SK-MEL-5 (cell line): ENCODE measurements at places on chromosomes 13 and 19. TPM values are rescaled to one million over a fixed set of nuclear protein-coding genes. Genes with fewer than 3 reads are reported as not detected.

The FUT6 gene
- not detected in 2 replicates for total RNA-seq

The FOXA3 gene
- total RNA-seq, result 0.08 TPM in 1 of 2 replicates, not detected in the other

The KRTDAP gene
- not detected in 2 replicates for total RNA-seq

The MATK gene
- total RNA-seq, result 20.5 and 22.5 TPM in 2 replicates

The SPTBN4 gene
- total RNA-seq, result 0.32 and 0.53 TPM in 2 replicates

The RASGRP4 gene
- not detected in 2 replicates for total RNA-seq

The PLK5 gene
- total RNA-seq, result not detected in 2 replicates

DNA sequence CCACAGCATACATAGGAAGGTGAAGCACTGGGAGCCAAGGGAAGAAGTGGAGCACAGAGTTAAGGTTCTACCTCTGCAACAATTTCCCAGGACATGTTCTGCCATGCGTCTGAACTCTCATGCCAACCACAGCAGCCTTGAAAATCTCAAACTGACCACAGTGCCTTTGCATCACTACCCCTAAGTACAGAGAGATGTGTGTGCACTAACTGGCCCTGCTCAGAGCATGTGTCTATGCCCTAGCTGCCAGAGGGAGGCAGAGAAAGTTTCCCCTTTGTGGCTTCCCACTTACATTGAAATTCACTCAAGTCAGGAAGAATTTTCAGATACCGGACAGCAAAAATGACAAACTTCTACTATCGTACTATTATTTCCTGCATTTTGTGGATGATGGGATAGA, 26.8 kb upstream of the WDFY2 start:
- DNase-seq, result no peak

GRCh38 chr13:33556828-33557227, 261.1 kb upstream of the RFC3 start:
- DNase-seq, result no peak

- DNase-seq, result peak; percentile 44
Measured at GRCh38 chr13:39565036-39565949, 37.7 kb downstream of the LHFPL6 start.

GRCh38 chr19:42552086-42553065, 24.1 kb upstream of the CEACAM1 start:
- no peak for DNase-seq

DNA sequence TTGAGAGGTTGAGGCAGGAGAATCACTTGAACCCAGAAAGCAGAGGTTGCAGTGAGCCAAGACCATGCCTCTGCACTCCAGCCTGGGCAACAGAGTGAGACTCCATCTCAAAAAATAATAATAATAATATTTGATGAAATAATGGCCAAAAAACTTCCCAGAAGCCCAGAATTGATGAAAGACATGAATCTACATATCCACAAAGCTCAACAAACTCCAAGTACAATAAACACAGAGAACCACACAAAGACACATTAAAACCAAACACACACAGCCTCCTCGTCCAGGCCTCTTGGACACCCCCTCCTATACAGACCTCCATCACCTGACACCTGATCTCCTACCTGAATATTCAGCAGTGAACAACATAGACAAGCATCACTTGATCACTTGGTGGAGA, 3.2 kb upstream of the SYDE1 start:
- DNase-seq, result no peak

- DNase-seq, result no peak
Measured at GRCh38 chr13:31631746-31632145, 107.6 kb upstream of the RXFP2 start.

GRCh38 chr19:45177817-45178261, at the start of gene TRAPPC6A:
TSS of gene TRAPPC6A (minus strand) at chr19:45178237. CDS start at chr19:45178218, 19 bp downstream.
- no peak for DNase-seq

DNA sequence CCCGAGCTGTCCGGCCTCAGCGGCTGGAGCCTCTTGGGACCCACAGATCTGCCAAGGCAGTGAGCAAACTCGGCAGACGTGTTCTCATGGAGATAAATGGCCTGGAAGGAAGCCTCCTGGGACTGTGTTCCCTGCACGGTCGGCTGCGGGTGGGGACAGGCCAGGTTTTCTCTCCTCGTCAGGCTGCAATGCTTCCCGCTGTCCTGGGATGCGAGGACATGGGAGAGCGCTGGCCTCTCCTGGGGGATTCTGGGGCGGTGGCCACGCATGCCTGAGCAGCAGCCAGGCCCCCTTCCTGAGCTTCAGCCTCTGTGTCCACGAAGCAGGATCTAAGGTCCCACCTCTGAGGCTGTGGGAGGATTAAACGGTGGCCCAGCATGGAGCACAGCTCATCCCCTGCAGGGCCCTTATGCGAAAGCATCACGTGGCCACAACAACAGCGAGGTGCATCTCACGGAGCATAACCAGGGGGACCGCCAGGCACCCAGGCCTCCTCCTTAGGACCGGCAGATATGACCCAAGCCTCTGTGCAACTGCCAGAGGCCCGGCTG, 21.2 kb upstream of the C13orf46 start:
- no peak for DNase-seq

- no peak for DNase-seq
Measured at GRCh38 chr19:44002212-44002565, 568 bp upstream of the ZNF230 start.

- DNase-seq, result no peak
Measured at GRCh38 chr13:25662516-25662915, 290.7 kb downstream of the ATP8A2 start.

DNA sequence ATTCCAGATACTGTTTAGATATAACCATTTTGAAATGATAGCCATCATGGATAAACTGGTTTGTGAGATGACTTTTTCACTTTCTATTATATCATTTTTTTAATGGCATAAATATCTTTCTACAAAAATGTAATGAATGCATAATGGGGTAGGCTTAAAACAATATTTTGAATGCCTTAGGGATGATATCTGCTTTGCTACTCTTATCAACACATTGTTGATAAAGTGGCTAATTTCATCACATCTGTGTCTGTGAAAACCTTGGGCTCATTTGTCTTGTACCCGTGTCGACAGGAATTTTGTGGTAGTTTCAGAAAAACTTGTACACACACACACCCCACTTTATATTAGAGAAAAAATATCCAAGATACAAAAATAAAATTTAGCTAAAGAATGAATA, 44.1 kb downstream of the SLITRK6 start:
- no peak for DNase-seq

GRCh38 chr13:31045286-31046081, 113.0 kb downstream of the TEX26 start:
- peak; percentile 93 for DNase-seq

DNA sequence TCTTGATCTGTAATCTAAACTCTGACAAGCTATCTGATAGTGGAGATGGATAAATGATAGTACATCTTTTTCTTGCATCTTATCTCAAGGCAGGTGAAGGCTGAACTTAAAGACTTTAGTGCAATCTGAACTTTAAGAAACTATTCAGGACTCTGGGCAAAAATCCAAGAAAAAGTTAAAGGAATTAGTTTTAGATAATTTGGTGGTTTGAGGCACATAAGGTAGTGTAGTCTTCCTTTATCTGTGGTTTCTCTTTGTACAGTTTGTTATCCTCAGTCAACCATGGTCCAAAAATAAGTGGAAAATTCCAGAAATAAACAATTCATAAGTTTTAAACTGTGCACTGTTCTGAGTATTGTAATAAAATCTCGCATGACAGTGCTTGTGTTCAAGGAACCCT, 172.9 kb downstream of the UGGT2 start:
- no peak for DNase-seq

GRCh38 chr19:5290336-5291262, 50.0 kb downstream of the PTPRS start:
- DNase-seq, result peak; percentile 70

DNA sequence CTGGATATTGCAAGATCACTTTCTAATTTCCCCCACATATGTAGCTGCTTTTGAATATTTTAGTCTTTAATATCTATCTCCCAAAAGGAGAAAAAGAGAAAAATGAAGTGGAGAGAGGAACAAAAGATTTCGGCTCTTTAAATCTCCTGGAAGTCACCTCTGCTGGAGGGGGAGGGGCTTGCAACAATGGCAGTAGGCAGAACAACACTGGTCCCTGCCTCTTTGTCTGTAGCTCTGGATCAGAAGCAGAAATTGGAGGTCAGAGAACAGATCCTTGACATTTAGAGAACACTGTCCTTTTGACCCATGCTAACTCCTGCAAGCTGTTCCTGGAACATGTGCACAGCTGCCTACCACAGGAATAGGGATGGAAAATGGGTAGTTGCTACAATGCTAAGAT, 86.7 kb upstream of the GPR12 start:
- DNase-seq, result no peak

DNA sequence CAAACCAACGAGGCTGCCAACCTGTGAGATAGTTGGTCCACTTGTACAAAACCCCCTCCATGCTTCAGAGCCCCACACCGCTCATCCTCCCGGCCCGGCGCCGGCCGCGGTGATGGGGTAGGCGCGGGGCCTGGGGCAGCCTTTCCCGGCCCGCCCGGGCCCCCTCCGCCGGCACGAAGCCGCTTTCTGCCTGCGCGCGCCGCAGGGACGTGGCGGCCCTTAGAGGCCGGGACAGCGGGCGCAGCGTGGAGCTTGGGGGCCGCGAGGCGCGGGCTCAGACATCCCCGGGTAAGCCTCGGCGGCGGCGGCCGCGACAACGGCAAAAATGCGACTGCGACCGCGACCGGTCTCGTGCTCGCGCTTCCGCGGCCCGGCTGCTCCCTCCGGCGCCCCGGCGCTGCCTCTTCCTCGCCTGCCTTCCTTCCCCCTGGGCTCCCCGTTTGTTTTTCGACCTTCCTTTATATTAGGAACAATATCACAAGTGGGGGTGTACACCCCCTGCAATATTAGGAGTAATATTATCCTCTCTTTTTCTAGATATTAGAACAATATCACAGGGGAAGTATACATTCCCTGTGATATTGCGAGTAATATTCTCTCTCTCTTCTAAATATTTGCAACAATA, 53.9 kb upstream of the CEACAM21 start:
- no peak for DNase-seq

DNA sequence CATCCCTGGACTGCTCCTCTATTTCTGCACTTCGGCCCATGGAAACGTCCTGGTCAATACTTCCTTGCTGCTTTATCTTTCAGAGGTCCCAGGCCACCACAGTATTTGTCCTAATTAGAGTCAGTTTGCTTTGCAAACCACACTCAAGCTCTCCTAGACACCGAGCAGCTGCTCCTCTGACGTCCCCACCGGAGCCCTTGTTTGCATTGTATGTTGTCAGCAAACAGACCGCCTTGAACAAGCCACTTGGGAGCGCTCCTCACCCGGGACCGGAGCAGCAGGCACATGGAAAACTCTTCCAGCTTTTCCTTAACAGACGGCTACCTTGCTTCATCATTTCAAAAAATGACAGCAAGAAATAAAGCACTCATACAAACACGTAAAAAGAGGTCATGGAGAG, 51.5 kb upstream of the GTF3A start:
- peak; percentile 32 for DNase-seq

GRCh38 chr19:2625434-2625833, 77.1 kb downstream of the GNG7 start:
- DNase-seq, result no peak

- no peak for DNase-seq
Measured at GRCh38 chr13:98487016-98487415, 89.9 kb downstream of the STK24 start.

DNA sequence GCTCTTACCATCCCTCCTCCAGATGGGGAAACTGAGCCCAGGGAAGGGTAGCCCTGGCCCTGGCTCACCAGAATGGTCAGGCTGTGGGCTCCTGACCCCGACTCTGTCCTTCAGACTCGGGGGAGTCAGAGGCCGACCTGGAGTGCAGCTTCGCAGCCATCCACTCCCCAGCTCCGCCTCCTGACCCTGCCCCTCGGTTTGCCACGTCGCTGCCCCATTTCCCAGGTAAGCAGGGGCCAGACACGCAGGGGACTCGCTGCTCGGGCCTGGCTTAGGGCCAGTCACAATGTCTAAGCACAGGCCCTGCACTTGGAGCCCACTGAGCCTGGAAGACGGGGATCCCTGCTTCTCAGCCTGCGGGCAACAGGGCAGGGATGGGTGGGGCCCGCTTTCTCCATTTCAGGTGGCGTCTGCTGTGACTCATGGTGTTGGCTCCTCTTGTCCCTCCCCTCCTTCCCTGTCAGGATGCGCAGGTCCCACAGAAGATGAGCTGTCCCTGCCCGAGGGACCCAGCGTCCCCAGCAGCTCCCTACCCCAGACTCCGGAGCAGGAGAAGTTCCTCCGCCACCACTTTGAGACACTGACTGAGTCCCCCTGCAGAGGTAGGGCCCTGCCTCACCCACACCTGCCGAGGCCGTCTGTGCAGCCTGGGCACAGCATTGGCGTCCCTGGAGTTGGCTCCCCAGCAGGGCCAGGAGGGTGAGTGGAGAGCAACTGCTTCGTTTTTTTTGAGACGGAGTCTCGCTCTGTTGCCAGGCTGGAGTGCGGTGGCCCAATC, 9.2 kb upstream of the OVOL3 start:
- DNase-seq, result no peak

DNA sequence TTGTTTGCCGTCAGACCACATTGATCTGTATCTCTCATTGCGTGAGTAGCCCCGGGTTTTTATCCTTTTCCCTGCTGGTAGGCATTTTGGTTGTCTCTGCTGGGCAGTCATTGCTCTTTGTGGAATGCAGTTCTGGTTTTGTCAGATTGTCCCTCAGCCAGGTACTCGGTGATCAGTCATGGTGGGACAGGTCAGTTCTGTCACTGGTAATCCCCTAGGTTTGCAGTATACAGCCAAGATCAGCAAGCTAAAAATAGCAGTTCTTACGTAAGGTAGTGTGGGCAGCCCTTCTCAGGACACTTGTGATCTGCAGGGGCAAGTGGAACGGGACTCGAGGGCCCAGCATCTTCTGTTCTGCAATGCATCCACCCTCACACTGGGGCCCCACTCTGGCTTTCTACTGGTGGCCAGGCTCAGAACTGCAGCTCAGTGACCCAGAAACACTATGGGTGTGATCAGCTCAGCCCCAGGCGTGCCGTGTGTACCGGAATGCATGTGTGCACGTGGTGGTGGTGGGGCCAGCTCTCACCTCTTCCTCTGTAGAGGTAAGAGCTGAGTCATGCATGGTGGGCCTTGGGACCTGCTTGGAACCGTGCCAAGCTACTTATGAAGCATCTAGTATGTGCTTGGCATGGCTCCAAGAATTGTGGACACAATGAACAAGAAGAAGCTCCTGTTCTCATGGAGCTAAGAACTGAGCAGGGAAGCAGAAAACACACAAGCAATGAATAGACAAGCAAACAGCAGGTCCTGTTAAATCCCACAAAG, 6.3 kb downstream of the PLEKHF1 start:
- peak; percentile 98 for DNase-seq
